Stimulated activated CD4-positive, alpha-beta T cell treated with anti-CD3 and anti-CD28 coated beads, Interleukin-12 subunit alpha, Interleukin-12 subunit beta, amount 100 ng/mL, for 4 hours (primary cell): ENCODE measurements at places on chromosomes 11 and 22.

- no peak for DNase-seq
Measured at GRCh38 chr22:48417225-48418070, 1410.2 kb downstream of the BRD1 start.

DNA sequence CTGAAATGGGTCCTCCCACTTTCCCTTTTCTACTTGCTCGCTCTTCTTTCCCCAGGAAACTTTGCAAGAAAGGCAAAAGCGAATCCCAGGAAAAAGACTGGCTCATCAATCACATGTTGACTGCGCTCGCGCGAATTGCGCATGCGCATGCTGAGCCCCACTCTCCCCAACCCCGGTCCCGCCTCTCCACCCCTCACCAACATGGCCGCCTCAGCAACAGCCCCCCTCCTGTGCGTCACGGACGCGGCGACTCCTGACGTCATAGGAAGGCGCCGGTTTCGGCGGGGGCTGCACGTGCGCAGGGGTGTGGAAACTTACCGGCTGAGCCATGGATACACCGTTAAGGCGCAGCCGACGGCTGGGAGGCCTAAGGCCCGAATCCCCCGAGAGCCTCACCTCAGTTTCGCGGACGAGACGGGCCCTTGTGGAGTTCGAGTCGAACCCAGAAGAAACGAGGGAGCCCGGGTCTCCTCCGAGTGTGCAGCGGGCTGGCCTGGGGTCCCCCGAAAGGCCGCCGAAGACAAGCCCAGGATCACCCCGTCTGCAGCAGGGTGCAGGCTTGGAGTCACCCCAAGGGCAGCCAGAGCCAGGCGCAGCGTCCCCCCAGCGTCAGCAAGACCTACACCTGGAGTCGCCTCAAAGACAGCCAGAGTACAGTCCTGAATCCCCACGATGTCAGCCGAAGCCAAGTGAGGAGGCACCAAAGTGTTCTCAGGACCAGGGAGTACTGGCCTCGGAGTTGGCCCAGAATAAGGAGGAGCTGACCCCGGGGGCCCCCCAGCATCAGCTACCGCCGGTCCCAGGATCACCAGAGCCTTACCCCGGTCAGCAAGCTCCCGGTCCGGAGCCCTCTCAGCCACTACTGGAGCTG is at the start of gene CCDC86:
TSS of gene CCDC86 (plus strand) at position 317 of the 871 bp plus-strand sequence. CDS start at position 329, 12 bp downstream.
- DNase-seq: peak; percentile 98

- DNase-seq: no peak
Measured at GRCh38 chr11:23711981-23712380, 784.9 kb upstream of the LUZP2 start.

- DNase-seq: no peak
Measured at GRCh38 chr11:16001899-16002426, 354.4 kb downstream of the SOX6 start.

DNA sequence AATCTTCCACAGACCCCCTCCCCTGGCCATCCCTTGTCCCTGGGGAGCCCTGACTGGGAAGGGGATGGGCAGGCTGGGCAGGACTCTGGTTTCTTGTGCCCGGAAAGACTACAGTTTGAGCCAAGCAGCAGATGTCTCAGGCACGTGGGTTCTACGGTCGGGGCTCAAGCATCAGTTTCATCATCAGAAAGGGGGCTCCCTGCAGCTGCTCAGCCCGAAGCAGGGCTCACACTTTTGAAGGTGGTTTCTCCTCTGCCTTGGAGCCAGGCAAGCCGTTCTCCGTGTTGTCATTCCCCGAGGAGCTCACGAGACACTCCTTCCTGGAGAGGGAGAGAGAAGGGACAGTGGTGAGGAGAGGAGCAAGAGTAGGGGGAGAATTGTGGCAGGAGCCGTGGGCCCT is 15.8 kb downstream of the SCN4B start:
- no peak for DNase-seq

DNA sequence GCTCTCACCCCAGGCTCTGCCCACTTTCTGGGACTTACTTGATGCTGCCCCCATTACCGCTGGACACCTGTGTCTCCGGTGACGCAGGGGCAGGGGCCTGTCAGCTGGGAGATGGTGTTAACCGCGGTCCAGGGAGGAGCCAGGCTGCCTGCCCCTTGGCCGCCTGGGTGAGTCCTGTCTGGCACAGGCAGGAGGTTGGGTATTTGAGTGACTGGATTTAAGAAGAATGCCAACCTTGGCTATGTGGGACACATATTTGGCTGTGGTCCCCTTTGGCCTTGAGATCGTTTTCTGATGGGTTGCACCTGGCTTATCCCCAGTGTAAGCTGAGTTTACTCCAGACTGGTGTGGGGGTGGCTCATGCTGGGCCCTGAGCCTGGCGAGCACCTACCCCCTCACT is 2.5 kb downstream of the MUC6 start:
- no peak for DNase-seq

- no peak for DNase-seq
Measured at GRCh38 chr11:92455210-92455790, 230.7 kb downstream of the FAT3 start.

GRCh38 chr11:33716243-33716642 is 15.6 kb upstream of the C11orf91 start:
- no peak for DNase-seq

GRCh38 chr11:65215441-65216076 is 33.8 kb downstream of the CAPN1 start:
- DNase-seq: peak; percentile 17

GRCh38 chr22:38402204-38402603 is 52.8 kb downstream of the KCNJ4 start:
- no peak for DNase-seq

GRCh38 chr11:15988016-15988550 is 368.3 kb downstream of the SOX6 start:
- DNase-seq: no peak

DNA sequence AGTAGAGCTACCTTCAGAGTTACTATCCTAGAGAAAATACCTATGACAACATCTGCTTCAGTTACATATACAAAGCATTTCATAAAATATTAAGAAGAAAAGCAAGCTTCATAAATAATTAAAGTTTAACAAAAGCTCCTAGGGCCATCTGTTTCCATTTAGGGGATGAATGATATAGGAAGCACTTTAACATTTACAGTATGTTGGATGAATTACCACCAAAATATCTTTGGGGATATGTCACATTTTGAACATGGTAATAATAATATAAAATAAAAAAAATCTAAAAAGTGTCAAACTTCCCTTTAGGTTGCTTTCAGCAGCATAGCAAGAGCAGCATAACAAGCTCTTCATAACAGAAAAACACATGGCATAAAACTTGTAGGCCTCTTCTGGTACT is 104.6 kb downstream of the ATG16L2 start:
- no peak for DNase-seq

- DNase-seq: no peak
Measured at GRCh38 chr11:121575250-121575962, 122.6 kb upstream of the SORL1-AS1 start.

GRCh38 chr22:42410708-42411107 is 21.5 kb downstream of the NFAM1 start:
- DNase-seq: no peak

- DNase-seq: no peak
Measured at GRCh38 chr11:121968638-121969037, 147.4 kb downstream of the BLID start.

- no peak for DNase-seq
Measured at GRCh38 chr11:97498891-97499290, 1109.1 kb downstream of the JRKL start.

GRCh38 chr11:79661373-79661772 is 220.5 kb upstream of the TENM4 start:
- DNase-seq: no peak

DNA sequence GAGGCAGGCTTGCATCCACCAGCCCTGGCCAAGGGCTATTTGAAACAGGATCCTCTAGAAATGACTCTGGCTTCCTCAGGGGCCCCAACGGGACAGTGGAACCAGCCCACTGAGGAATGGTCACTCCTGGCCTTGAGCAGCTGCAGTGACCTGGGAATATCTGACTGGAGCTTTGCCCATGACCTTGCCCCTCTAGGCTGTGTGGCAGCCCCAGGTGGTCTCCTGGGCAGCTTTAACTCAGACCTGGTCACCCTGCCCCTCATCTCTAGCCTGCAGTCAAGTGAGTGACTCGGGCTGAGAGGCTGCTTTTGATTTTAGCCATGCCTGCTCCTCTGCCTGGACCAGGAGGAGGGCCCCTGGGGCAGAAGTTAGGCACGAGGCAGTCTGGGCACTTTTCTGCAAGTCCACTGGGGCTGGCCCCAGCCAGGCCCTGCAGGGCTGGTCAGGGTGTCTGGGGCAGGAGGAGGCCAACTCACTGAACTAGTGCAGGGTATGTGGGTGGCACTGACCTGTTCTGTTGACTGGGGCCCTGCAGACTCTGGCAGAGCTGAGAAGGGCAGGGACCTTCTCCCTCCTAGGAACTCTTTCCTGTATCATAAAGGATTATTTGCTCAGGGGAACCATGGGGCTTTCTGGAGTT is 13.3 kb downstream of the IL10RA start:
- no peak for DNase-seq

GRCh38 chr11:43765194-43765593 is 84.7 kb downstream of the HSD17B12 start:
- no peak for DNase-seq

DNA sequence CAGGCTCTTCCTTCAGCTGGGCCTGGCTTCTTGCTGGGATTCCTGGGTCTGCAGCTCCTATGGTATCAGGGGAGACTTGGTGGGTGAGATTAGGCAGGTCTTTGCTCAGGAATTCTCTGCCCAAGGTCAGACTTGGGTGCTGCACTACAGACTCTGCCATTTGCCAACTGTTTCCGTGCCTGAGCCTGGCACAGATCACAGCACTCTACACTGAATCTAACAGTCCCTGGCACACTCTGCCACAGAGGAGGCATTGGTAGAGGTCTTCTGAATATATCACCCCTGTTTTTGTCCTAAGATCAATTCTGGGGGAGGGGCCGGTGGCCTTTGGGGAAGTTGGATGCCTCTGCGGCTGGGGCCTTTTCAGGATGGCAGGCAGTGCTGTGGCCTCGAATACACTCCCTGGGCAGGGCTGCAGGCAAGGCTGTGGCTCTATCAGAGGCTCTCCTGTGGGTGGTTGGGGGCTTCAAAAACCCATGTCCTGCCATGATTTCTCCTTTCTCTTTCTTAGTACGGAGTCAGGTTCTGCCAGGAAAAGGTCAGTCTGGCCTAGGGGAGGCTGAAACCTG is 115.0 kb upstream of the NARS2 start:
- DNase-seq: no peak
